Hair follicular keratinocyte (primary cell): ENCODE measurements at places on chromosomes 1 and 21. TPM values are rescaled to one million over a fixed set of nuclear protein-coding genes. Genes with fewer than 3 reads are reported as not detected.

The ACBD6 gene
- 80.1 and 82.8 TPM in 2 replicates for total RNA-seq

The OR2G6 gene
- total RNA-seq, result not detected in 2 replicates

The LCK gene
- 0.84 and 0.86 TPM in 2 replicates for total RNA-seq

The NTNG1 gene
- 0.31 TPM in 1 of 2 replicates, not detected in the other for total RNA-seq

The U2AF1 gene
- total RNA-seq, result 17.4 and 41.0 TPM in 2 replicates

The S100A16 gene
- 1,743 and 1,927 TPM in 2 replicates for total RNA-seq

The FCRLA gene
- total RNA-seq, result 0.42 and 0.47 TPM in 2 replicates

The MSTO1 gene
- total RNA-seq, result 10.9 and 15.8 TPM in 2 replicates
